T-helper 2 cell (primary cell): ENCODE measurements at places on chromosomes 2 and 18.

DNA sequence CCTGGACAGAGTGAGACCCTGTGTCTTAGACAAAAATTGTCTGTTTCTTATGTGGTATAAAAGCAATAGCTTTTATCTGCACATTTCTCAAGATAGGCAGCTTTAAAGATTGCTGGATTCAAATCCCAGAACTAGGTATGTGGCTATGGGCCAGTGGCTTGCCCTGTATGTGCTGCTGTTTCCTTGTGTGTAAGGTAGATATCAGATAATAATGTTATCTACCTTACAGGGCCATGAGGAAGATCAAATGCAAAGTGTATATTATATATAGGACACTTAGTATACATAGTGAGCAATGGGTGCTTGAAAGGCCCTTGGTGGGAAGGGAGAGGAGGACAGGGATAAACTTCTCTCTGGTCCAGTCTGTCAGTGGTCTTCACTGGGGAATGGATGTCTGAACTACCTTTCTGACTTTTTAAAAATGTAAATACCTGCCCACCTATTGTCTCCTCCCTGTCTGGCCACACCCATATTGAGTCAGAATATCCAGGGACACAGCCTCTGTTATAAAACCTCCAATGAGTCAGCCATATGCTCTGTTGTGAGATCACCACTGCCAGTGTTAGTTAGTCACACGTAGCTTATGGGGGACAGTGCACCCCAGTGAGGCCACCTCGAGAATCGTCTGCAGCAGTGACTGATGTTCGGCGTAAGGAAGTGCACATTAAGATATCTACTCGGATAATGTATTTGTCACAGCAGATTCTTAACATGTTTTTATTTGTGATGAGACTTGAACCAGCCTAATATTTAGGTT, 383.4 kb downstream of the PTPRM start:
- DNase-seq: no peak

DNA sequence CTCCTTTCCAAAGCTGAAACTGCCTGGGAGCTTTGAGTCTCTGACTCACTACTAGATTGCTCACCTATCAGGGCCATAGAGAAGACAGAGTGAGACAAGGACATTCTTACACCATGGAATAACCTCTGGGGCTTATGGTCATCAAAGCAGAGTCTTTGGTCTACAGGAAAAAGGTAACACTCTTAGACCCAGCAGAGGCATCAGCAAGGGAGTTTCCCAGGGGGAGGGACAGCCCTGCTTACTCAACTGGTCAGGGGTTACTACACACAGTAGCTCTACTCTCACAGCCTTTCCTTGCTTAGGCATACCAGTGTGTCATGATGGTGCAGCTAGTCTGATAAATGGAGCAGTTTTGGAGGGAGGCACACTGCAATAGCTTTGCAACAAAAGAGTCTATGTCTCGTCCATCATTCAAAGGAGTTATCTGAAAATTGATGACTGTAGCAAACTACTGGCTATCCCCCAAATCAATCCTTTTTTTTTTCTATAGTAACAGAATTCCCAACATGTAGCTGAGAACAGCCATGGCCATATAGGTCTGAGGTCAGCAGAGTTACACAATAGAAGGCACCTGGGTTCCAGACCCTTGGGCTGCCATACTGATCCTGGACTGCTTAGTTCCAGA, 22.4 kb upstream of the CD28 start:
- DNase-seq: no peak

DNA sequence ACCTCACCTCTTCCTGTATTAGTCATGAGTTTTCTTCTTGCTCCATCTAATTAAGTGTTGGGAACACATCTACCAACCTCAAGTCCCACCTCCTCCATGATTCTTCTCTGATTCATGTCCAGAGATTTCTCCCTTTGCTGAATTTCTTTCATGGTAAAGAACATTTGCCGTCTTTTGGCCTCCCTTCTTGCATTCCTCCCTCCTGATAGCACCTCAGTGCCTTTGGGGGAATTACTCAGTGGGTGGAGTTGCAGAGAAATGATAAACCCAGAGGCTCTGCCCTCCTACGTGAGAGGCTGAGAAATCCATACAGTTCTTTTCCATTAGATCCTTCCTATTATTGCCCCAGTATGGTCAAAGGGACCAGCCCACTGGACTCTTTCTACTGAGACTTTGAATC, 651.9 kb downstream of the SLC4A3 start:
- no peak for DNase-seq

- no peak for DNase-seq
Observed at GRCh38 chr2:42926434-42927333, 134.3 kb upstream of the HAAO start.

GRCh38 chr2:60070196-60070595, 483.3 kb downstream of the BCL11A start:
- DNase-seq: no peak

- no peak for DNase-seq
Observed at GRCh38 chr2:133791191-133791590, 222.9 kb upstream of the NCKAP5 start.

DNA sequence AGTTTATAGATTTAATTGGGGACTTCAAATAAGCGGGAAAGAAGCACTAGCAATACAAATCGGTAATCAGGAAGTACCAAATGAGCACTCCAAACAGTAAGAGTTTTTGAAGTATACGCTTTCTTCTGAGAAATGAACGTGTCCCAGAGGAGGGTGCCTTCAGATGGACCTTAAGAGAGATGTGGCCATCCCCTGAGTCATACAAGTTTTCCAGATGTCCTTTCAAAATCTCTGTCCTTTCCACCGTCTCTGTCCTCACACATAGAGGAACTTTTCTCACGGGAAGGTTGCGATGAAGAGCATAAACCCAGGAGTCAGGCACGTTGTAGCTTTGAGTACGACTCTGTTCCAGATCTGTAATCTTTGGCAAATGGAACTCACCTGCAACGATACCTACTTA, 1.7 kb upstream of the SMAD2 start:
- no peak for DNase-seq

DNA sequence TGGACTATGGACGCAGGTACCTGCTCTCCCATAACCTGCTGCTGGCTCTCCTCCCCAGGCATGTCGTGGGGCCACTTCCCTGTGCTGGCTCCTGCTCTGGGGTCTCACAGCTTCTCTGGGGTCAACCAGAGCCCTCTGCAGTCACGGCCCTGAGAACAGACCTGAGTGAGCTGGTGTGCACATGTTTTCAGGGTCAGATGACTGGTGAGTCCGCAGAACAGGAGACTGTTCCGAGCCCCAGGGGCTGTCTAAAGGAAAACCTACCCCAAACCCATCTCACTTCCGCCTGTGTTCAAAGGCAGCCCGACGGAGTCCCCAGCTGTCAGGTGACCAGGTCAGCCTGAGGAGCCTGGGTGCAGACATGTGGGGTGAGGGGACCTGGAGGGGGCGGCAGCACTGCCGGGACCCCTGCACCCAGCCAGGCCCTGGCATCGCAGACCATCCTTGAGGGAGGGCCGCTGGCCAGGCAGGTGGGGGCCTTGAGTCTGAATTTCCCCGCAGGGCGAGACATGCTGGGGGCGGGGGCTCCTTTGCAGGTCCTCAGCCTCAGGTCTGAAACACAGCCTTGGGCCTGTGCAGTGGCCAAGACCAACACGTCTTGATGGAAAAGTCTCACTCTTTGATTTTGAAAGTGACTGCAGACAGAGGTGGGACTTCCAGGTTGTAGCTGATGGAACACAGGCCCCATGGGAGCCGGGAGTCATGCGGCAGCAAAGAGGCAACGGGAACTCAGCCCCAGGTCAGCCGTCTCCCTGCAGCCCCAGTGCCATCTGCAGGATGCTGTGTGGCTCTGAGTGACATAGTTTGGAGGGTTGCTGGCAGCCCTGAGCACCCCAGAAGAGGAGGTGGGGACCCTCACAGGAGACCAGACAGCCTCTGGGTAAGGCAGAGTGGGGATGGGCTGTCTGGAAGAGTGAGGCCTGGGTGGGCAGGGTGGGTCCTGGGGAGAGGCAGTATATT, 65.3 kb downstream of the TWIST2 start:
- DNase-seq: no peak

DNA sequence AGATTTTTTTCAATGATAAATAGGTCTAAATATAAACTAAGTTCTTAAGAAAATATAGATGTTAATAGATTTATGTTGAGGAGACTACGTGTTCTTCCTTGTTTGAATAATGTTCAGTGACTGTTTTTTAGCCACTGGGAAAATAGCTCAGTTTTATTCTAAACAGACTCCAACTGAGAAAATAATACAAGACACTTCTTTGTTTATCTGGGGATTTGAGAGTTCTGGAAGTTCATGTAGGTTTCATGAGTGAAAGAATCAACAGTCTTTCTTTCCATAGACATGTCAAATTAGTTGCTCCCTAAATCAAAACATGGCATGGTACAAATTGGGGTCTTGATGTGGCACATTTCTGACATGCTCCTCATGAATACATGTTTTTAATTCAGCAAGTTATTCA, 177.7 kb downstream of the MREG start:
- no peak for DNase-seq

GRCh38 chr2:173075056-173075780, 428 bp upstream of the MAP3K20 start:
- no peak for DNase-seq

GRCh38 chr18:4847056-4847455, 350.0 kb downstream of the AKAIN1 start:
- no peak for DNase-seq

GRCh38 chr2:150169237-150169629, 318.2 kb downstream of the RND3 start:
- no peak for DNase-seq

- no peak for DNase-seq
Observed at GRCh38 chr2:220856486-220856885, 715.6 kb downstream of the EPHA4 start.

DNA sequence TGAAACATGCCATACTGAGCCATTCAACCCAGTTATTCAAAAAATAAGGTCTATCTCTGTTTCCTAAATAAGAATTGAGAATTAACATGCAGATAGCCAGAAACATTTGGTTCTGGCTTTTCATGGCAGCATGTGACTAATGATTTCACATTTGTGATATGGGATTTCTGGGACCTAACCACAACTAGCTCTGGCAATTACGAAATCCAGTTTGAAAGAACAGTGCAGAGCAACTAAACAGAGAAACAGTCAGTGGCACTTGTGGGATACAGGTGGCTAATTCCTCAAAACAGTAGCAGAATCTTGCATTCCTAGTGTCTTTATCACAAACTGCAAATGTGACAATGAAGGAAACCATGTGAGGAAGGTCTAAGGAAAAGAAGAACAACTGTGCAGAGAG, 637.8 kb upstream of the CHAC2 start:
- no peak for DNase-seq

DNA sequence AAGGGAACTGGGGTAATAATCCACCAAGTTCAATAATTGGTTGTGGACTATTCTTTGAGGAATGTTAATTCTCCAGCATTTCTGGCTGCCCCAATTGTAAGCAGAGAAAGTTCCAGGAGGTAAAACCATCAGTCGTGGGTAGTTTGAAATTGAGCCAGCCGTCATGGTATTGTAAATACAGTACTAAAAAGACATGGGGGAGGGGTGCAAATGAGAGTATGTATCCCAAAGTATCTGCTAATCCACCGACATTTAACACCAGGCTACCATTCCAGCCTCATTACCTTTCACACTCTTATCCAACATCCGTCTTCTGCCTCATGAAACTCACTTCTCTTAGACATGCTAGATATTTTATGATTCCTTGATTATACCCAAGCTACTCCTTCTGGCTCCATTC, 507.9 kb downstream of the ERBB4 start:
- no peak for DNase-seq

DNA sequence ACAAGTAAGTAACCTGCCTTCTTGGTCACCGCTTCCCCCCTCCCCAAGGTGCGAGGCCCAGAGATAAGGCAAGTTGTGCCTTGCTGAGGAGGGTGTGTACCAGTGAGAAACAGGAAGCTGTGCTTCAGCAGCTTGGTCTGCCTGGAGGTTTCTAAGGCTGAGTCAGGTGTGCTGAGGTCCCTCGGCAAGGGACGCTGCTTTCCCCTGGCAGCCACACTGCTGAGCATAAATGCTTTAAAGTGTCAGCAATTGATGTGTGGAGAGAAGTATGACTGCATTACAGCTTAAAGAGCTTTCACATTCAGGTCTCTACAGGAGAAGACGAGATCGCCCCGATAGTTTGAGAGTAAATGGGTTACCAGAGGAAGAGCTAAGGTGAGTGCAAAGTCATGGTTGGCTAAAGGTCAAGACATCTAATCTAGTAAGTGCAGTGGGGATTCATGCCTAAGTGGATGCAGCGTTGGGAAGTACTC, 86.9 kb downstream of the LIMS1 start:
- DNase-seq: peak; percentile 93

GRCh38 chr2:164816046-164816445, 25.6 kb downstream of the COBLL1 start:
- DNase-seq: no peak

DNA sequence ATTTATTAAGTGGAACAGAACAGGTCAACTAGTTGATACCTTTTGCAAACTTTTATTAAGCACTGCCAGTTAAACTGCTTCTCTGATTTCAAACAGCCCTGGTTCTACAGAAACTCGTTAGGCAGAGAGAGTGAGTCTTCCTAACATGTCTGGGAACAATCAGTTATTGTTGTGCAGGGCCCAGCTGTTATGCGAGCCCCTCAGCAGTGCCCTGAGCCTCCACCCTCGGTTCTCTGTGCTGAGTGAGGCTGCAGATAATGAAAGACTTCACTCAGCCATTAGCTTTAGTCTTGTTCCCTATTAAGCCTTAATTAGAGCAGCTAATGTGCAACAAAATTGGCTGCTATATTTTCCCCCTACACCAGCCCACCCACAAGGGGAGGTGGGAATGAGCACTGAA, 39.6 kb downstream of the KCTD18 start:
- no peak for DNase-seq

DNA sequence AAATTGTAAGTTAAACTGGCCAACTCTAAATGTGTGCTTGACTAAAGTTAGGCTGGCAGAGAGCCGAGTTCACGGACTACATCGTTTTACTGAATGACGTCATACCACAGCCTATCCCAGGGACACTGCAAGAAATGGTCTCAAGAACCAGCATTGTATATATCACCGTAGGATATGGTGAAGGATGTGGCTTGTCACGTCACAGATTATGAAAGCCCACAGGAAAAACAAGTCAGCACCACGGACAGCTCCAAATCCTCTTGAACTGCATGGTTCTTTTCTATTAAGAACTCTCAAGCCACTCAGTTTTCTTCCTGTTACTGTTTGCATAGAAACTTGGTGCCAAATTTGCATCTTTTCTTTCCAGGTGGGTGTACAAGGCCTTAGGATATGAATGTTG, 85.1 kb upstream of the ACAA2 start:
- DNase-seq: no peak
